Activated CD8-positive, alpha-beta memory T cell treated with anti-CD3 and anti-CD28 coated beads for 4 hours (primary cell): ENCODE measurements at places on chromosomes 7 and 10.

DNA sequence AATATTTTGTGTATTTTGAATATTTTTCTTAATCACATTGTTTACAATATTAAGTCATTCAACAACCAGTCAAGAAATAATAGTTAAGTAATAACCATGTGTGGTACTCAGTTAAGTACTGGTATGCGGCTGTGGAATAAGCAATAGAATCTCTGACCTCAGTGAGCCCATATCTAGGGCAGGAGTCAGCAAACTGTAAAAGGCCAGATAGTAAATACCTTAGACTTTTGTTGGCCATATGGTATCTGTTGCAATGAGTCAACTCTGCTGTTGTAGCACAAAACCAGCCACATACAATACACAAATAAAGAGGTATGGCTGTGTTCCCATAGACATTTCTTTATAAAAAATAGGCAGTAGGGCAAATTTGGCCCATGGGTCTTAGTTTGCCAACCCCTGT is 311.6 kb upstream of the SEMA3A start:
- DNase-seq = no peak

GRCh38 chr7:60017-60675 is 132.2 kb upstream of the FAM20C start:
- no peak for DNase-seq

- DNase-seq = no peak
These were observed 159.8 kb downstream of the PHF14 start for GRCh38 chr7:11133436-11133959.

- no peak for DNase-seq
These were observed 380 bp upstream of the AGBL3 start for GRCh38 chr7:134985894-134986362.

GRCh38 chr7:47743965-47744591 is 162.2 kb upstream of the TNS3 start:
- DNase-seq = no peak

DNA sequence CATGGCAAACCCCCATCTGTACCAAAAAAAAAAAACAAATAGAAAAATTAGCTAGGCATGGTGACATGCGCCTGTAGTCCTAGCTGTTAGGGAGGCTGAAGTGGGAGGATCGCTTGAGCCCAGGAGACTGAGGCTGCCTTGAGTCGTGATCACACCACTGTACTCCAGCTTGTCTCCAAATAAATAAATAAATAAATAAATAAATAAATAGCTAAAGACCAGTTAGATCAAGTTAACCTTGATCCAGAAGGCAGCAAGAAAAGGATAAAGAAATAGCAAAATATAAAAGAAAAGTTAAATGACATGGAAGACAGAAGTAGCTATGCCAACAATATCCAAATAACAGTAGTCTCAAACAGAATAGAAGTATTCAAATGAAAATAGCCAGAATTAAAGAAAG is 132.2 kb upstream of the SH2B2 start:
- DNase-seq = no peak

GRCh38 chr10:87685832-87686574 is 26.3 kb downstream of the PAPSS2 start:
- no peak for DNase-seq

DNA sequence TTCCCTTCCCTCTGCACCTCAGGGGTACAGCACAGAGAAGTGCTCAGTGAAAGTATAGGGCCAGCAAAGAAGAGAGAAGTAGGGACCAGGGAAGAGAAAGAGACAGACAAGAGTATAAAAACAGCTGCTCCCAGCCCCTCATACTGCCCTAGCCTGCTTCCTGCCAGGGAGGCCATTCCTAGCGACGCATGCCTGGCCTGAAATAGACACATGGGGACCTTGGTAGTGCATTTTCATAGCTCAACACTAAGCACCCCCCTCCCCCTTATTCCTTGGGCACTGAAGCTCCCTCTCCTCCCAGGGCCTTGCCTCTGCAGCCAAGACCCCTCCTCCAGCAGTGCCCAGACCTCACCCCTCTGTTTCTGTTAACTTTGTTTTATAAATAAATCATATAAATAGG is 64.7 kb downstream of the ZMIZ1 start:
- DNase-seq = no peak

DNA sequence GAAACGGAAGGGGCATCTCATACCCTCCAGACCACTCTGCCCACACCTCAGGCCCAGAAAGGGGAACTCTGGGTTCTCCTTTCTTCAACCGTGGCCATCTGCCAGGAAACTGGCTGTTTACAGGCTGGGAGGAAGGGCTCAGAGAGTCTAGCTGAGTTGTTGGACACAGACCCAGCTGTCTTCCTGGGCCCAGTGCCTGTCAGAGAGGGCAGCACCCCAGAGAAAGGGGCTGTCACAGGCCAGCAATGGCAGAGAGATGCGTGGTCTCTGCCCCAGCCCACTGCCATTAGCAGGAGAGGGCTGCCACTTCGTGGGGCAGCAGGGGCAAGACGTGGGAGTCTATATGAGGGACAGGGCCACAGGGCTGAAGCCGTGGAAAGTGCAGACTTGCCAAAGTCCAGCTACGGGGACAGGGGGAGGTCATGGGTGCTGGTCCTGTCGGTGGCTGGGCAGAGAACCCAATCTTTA is 11.0 kb downstream of the GRID1 start:
- no peak for DNase-seq
